Activated CD4-positive, alpha-beta T cell treated with anti-CD3 and anti-CD28 coated beads for 4 hours (primary cell): ENCODE measurements at places on chromosomes 6 and 20.

DNA sequence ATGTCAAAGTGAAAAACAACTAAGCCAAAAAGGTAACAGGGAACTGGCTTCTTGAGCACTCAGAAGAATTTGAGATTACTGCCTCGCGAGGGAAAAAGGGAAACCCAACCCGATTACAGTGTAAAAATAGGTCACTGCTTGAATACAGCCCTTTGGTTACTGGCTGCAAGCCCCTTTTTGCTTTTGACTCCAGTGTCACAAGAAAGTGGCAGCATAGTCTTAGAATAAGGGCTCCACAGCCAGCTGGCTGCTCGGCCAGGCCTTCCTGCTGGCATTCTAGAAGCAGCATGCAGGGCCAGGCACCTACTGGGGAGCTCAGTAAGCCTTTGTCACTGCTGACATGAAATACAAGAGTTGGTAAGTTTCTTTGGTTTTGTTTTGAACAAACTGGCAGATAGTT is 83.0 kb downstream of the ZHX3 start:
- no peak for DNase-seq

DNA sequence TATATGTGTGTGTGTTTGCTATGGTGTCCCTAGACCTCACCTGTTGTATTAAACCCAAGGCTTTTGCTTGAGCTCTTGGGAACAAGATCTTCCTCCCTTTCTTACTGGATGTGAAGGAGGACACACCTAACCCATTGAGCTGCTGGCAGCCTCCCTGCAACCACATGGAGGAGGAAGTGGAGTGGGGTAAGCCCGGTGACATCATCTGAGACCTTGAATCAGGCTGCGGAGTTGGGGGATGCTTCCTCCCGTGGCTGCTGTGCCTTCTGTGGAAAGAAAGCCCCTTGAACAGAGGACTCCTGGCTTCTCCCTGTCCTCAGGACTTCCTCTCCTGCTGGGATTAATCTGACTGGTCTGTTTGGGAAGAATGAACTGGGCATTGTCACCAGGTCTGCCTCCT is 3.3 kb downstream of the CST11 start:
- DNase-seq, result no peak

DNA sequence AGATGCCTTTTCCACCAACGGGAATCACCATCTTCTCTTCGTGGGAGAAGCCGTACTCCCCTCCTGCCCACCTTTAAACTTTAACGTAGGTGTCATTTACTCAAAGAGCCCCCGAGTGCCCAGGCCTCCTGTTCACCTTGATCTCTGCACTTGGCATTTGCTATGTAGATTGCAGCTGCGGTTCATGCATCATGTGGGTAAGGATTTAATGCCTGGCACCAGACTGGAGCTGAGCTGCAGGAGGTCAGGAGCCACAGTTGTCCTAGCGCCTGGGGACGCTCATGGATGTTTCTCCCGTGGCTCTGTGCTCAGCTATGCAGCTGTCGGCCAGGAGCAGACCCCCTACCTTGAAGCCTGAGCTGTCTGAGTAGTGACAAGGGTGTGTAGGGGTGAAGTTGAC is 133.7 kb downstream of the CDH4 start:
- no peak for DNase-seq

GRCh38 chr6:168666170-168666569 is 225.2 kb downstream of the SMOC2 start:
- DNase-seq, result no peak

GRCh38 chr6:118709859-118710350 is 58.5 kb upstream of the CEP85L start:
- peak; percentile 78 for DNase-seq

DNA sequence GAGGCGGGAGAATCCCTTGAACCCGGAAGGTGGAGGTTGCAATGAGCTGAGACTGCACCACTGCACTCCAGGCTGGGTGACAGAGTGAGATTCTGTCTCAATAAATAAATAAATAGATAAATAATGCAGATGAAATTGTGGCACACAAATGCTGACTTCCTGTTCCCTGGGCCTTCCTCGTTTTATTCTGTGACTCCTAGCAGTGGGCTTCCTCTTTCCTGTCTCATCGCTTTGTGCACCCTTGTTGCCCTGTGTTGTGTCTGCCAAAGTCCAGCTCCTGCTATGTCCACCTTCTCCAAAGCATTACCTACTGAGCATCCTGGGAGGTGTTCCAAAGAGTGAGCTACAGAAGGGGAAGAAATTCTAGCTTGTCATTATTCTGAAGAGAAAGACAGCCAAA is 100.2 kb upstream of the TIAM2 start:
- DNase-seq, result no peak

- no peak for DNase-seq
Measured at GRCh38 chr6:40992746-40993145, 46.3 kb downstream of the UNC5CL start.

GRCh38 chr20:2800521-2801285 is at the start of gene CPXM1:
Gene CPXM1, minus strand, starts transcription at chr20:2800627. Its CDS starts 55 bp downstream, at chr20:2800572.
- no peak for DNase-seq

DNA sequence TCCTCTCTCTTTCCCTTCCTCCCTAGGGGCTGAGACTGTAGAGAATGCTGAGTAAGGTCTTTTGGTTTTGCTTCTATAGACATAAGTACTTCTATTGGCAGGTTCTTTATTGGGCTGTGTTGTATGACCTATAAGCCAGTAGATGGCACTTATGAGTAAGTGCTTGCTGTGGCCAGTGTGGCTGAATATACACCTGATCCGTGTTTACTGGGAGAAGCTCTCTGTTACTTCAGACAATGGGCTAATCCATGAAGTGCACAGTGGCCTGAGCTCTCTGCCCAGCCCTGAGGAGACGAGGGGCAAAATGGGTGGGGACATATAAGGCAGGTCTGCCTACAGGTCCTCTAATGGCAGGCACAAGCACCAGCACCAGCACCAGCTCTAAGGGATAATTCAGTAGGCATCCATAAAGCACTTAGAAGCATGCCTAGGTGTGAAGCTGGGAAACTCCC is 610.3 kb downstream of the RNF144B start:
- no peak for DNase-seq
